ENCODE measurements at places on chromosomes 5 and 9.

GRCh38 chr5:84478603-84479002 lies 93.9 kb upstream of the EDIL3 start:
- DNase-seq: no peak

GRCh38 chr5:1171340-1171941 lies 30.0 kb upstream of the SLC6A19 start:
- DNase-seq: no peak

DNA sequence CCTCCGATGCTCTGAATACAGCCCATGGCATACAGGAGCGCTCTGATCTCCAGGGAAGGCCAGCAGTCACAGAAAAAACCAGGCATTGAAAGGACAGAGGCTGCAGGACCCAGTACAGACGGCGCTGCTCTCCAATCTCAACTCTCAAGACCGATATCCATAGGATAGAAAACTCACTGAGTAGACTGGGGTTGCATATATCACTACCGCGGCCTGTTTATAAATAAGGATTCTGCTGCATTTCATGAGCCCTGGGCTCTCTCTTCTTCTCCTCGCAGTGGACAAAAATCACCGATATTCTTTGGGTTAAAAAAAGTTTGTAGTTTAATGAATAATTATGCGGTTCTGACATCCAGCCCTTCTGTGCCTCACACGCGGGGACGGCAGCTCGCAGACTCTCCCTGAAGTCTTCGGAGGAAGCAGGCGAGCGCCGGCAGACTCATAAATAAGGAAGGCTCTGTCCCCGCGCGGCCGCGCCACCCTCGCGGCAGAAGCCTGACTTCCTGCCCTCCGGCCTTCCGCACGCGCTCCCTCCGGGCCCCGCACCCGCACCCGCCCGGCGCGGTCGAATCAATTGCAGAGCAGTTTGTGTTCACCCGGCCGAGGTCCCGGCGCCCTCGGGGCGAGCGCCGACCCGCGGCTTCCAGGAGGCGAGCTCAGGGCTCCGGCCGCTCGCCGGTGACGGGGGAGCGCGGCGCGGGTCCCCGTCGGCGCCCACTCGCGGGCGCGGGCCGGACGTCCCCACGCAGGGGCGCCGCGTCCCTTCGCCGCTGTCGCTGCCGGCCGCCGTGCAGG lies at the start of gene FAM78A:
Gene FAM78A, minus strand, starts transcription at position 417 of the 795 bp plus-strand sequence. Its CDS starts 331 bp downstream, at position 86.
- DNase-seq: peak; percentile 54

- DNase-seq: no peak
Measured at GRCh38 chr9:78903581-78903980, 606.7 kb downstream of the PSAT1 start.

- no peak for DNase-seq
Measured at GRCh38 chr5:171534043-171534895, 114.8 kb downstream of the FGF18 start.

- DNase-seq: no peak
Measured at GRCh38 chr5:1724822-1725602, 74.6 kb downstream of the MRPL36 start.

- peak; percentile 11 for DNase-seq
Measured at GRCh38 chr9:92738661-92739081, 26.0 kb downstream of the BICD2 start.

DNA sequence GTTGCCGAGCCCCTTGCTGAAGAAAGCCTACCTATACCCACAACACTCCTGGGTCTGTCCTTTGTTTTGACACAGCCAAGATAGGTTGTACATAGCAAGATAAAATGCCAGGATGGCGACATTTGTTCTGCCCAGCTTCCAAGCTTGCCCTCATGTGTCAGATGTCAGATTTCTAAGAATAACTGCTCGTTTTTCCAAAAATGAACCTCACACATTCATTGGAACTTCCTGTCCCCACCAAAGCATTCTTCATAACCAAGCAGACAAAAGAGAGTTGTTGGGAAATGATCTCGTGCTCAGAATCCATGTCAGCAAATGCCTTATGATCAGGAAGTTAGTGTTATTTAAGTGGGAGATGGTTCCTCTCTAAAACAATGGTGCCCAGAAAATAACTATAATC lies 210.1 kb downstream of the ZNF608 start:
- no peak for DNase-seq

GRCh38 chr5:107916731-107917725 lies 246.3 kb upstream of the EFNA5 start:
- no peak for DNase-seq
